GF-D8 (cell line): ENCODE measurements at places on chromosomes 1 and 21.

- DNase-seq: no peak
Measured at GRCh38 chr1:94239051-94239450, 1.7 kb upstream of the ARHGAP29 start.

DNA sequence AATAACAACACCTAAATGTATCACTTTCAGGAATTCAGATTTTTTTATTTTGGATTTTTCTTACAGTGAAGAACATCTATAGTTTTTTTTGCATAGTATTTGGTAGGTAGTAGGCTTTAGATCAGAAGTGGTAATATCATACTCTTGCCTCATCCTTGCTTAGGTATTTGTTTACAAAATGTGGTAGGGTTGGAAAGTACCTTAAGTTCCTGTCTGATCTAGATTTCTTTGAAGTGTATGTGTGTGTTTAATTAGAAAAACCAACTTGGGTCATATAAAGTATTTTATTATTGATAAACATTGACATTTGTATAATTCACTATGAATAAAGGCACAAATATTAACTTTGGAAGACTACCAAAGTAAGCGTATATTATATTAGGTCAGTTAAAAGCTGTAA is 85.3 kb upstream of the GPR88 start:
- DNase-seq: no peak

DNA sequence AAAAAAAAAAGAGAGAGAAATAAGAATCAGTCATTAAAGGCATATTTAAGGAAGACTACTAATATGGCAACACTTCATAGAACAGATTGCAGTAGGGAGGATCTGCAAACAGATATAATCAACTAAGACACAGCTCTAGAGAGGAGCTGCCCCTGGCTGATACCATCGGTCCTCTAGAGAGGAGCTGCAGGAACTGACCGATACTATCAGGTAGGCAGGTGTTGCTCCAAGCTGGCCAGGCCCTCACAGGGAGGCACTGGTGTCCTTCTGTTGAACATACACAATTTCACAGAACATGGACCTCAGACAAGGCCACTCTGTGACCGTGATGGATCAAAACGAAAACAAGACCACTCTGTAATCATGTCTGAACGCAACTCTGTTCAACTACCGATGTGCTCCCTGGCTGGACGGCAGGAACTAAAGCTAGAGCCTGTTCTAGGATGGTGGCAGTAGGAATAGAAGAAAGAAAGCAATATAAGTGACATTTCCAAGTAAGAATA is 15.5 kb downstream of the SMYD3 start:
- no peak for DNase-seq

DNA sequence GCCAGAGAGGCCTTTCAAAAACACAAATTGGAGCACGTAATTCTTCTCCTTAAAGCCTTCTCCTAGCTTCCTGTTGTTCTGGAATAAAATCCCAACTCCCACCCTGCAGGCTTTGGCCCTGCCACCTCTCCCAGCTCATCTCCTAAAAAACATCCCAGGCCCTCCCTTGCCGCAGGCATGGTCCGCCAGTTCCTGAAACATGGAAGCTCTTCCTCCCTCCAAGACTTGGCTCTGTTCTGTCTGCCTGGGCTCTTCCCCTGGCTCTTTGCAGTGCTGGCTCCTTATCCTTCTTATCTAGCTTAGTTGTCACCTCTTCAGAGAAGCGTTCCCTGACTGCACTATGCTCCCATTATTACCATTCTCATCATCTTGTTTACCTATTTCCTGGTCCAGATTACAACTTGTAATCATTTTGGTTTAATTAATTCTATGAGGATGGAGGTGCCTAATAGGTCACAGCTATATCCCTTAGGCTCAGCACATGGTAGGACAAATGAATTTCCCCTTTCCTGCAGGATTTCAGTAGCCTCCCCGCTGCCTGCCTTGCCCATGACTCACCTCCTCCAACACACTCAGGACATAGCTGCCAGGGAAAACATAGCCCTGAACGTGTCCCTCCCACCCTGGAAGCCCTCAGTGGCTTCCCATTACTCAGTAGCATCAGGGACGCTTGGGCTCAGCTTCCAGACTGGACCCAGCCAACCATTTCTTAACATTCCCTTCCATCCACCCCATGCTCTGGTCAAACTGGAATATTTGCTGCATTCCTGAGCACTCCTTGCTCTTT is 15.7 kb upstream of the IGSF21 start:
- DNase-seq: no peak

DNA sequence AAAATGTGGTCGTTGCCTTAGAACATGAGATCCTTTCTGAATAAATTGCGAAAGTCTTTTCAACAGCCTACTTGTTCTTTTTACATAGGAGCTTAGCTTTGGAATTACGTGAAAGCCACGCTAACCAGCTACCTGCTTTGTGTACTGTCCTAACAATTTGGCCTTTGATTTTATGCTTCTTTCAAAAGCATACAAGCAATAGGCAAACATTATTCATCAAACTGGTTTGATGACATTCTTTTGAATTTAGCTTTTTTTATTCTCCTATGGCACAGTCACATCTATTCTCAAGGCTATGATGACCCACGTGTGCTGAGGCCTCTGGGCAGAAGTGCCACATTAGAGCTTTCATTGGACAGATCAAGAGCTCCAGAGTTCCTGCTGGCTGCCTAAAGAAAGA is 178.0 kb upstream of the DPT start:
- no peak for DNase-seq

DNA sequence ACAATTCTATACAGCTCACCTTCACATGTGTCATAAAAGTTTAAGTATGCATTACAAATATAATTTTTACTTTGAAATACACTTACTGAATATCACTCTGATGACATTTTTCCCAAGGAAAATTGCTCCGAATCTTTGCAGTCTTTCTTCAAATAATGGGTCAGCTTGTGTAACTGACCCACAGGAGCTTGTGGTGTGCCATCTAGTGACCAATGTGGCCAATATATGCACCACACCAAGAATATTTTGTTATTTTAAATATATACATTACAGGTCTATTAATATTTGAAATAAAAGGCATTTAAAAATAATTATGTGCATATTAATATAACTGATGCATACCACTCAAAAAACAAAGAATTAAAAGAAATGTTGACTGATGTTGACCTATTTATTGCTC is 271.4 kb downstream of the TBX15 start:
- no peak for DNase-seq

GRCh38 chr1:174965362-174966007 is 34.3 kb upstream of the CACYBP start:
- DNase-seq: peak; percentile 28
